ENCODE measurements at places on chromosomes 13 and 19. TPM values are rescaled to one million over a fixed set of nuclear protein-coding genes. Genes with fewer than 3 reads are reported as not detected.

The CRX gene
- not detected for total RNA-seq

The TMEM190 gene
- not detected for total RNA-seq

The CATSPERD gene
- total RNA-seq: not detected

The ZNF709 gene
- 1.3 TPM for total RNA-seq

The ZNF28 gene
- 11.5 TPM for total RNA-seq

The KIR2DL4 gene
- 0.25 TPM for total RNA-seq

The OLFM4 gene
- 8.0 TPM for total RNA-seq

The SULT2A1 gene
- 655 TPM for total RNA-seq

The ZNF416 gene
- 2.9 TPM for total RNA-seq

The CD37 gene
- 9.6 TPM for total RNA-seq

The EDNRB gene
- total RNA-seq: 20.4 TPM

The CLEC17A gene
- 0.28 TPM for total RNA-seq

The PSG7 gene
- not detected for total RNA-seq

The CEACAM4 gene
- 0.84 TPM for total RNA-seq

The RYR1 gene
- 0.33 TPM for total RNA-seq

The IL11 gene
- not detected for total RNA-seq

The DNAJC15 gene
- 17.8 TPM for total RNA-seq

The ICAM5 gene
- 1.0 TPM for total RNA-seq

The VSTM2B gene
- not detected for total RNA-seq

The SLC17A7 gene
- total RNA-seq: not detected

The PBX4 gene
- total RNA-seq: 0.19 TPM

The PROZ gene
- 10.6 TPM for total RNA-seq

The CYP2A7 gene
- not detected for total RNA-seq

The UBAC2 gene
- 42.3 TPM for total RNA-seq

The ZNF285 gene
- 0.67 TPM for total RNA-seq

The LILRB5 gene
- 5.4 TPM for total RNA-seq

The TPTE2 gene
- total RNA-seq: not detected

The KLK2 gene
- total RNA-seq: not detected

The SPPL2B gene
- 20.2 TPM for total RNA-seq

The ONECUT3 gene
- not detected for total RNA-seq

The ZNF177 gene
- 0.51 TPM for total RNA-seq

The KLK10 gene
- not detected for total RNA-seq

All from liver (tissue), 10 donors.